ENCODE measurements at places on chromosomes 13 and 19.

DNA sequence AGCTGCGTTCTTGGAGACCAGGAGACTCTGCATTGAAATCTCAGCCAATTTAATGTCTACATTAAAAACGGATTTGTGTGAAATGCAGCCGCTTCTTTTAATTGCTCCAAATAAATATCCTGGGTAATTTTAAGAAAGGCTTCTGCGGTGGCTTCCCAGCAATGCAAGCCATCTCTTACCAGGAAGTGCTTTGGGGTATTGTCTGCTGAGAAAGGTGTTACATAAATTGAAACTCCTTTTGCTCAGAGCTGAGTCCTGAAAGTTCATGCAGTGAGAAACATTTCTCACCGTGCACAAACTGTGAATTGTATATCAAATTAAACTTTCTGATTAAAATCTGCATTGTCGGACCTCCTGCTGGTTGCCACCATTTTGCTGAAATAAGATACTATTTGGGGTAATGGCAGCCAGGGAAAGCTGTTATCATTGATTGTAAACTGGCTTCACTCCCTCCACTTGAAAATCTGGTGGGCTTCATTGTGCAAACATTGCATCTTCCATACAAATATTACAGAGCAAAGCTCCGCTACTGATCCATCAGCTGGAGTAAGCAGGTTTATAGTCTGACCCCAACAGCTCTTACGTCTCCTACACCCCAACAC is 59.5 kb downstream of the ZIC5 start:
- DNase-seq: no peak

- peak; percentile 53 for DNase-seq
Measured at GRCh38 chr19:13162724-13163608, 12.8 kb downstream of the IER2 start.

DNA sequence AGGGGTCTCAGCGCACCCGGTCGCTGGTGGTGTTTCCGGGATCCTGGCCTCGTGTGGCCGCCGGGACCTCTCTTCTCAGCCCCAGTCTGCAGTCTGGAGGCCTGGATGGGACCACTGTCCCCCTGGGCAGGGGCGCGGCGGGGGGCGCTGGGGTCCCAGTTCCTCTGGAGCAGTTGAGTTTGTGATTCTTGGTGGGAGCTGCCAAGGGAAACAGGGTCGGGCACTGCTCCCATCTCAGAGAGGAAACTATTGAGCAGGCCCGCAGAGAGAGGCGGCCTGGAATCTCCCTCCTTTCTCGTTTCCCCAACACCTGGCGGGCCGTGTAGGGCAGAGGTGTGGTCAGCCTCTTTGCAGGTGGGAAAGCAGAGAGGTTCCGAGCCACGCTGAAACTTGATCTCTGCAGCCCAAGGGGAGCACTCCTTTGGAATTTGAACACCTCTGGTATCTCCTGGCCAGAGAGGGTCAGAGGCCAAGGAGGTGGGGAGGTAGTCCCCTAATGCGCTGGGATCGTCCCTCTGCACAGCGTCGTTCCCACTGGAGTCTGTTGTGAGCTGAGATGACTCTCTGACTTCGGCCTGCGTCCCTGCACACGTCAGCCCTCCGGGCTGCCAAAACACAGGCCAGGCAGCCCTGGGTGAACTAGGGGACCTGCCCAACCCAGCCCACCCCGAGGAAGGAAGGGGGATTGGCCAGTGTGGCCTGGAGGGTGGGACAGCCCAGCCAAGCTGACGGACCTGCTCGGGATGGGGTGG is 741 bp downstream of the PLEKHF1 start:
- DNase-seq: no peak

DNA sequence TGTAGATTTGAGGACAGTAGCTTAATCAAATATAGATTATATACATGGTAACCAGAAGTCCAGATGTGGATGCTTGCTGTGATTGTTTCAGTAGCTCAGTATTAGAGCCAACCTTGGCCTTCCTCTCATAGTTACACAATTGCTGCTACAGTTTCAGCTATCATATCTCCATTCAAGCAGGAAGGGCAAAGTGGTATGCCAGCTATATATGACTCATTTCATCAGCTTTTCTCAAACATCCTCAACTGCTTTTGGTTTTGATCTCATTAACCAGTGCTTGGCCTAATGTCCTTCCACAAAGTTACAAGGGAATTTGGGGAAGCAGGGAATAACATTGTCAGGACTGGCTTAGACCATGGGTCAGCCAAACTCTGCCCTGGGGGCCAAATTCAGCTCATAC is 73.0 kb upstream of the MAB21L1 start:
- no peak for DNase-seq

GRCh38 chr19:55133639-55134444 is 15.2 kb downstream of the TNNT1 start:
- no peak for DNase-seq

DNA sequence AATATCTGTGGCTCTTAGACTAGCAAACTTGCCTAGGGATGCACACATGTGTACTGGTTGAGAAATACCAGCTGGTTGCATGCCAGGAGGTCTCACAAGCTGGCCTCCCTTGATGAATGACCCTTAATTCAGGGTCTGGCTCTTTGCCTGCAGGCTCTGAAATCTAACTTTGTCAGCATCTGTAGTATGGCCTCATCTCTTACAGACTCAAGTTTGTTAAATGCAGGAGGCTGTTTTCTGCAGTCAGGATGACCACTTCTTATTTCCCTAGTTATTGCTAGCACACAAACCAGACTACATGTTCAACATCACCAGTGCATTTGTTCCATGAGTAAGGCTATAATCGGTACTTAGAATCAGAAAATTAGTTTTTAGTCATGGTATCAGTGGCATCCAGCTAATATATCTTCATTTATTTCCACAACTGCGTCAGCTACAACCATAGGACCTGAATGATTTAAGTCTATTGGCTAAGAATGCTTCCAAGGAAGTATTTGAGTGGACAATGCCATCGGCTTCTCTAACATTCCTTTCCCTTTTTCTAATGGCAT is 23.3 kb upstream of the POSTN start:
- no peak for DNase-seq

DNA sequence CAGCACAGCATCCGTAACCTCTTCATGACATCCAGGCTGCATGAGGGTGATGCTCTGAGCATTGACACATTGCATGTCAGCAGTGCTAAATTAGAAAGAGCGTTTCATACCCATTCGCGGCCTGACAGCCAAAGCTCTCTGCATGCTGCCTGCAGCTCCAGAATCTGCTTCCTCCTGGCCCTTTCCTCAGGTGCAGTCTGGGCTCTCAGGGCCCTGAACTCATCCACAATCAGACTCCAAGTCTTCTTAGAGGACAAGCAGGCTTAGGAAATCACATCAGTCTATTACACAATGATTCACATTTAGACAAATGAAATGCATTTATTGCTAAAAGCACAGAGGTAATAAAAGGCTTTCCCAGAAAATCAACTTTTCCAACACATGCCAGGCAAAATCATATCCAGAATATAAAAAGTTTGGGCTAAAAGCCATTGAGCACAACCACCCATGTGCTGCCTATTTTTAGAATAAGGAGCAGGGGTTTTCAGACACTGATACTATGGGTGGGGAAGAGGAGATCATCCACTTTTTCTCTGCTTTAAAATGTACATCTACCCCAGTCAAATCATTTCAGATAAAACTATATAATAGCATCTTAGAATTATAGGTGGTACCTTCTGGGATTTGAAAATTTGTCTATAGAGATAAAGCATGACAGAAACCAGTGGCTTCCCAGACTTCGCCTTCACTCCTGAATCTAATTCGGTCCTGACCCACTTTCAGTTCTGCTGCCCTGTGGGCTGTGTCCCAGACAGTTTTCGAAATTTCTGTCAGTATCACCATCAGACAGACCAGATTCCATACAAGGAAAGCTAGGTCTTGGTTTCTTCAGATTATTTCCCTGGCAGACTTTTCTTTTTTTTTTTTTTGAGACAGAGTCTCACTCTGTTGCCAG is 109.3 kb downstream of the COL4A2 start:
- no peak for DNase-seq

- DNase-seq: no peak
Measured at GRCh38 chr13:97548138-97548537, 114.2 kb downstream of the RAP2A start.

GRCh38 chr19:51093510-51094345 is 11.0 kb upstream of the KLK14 start:
- no peak for DNase-seq

GRCh38 chr19:40620161-40620485 is 19.0 kb downstream of the LTBP4 start:
- no peak for DNase-seq

DNA sequence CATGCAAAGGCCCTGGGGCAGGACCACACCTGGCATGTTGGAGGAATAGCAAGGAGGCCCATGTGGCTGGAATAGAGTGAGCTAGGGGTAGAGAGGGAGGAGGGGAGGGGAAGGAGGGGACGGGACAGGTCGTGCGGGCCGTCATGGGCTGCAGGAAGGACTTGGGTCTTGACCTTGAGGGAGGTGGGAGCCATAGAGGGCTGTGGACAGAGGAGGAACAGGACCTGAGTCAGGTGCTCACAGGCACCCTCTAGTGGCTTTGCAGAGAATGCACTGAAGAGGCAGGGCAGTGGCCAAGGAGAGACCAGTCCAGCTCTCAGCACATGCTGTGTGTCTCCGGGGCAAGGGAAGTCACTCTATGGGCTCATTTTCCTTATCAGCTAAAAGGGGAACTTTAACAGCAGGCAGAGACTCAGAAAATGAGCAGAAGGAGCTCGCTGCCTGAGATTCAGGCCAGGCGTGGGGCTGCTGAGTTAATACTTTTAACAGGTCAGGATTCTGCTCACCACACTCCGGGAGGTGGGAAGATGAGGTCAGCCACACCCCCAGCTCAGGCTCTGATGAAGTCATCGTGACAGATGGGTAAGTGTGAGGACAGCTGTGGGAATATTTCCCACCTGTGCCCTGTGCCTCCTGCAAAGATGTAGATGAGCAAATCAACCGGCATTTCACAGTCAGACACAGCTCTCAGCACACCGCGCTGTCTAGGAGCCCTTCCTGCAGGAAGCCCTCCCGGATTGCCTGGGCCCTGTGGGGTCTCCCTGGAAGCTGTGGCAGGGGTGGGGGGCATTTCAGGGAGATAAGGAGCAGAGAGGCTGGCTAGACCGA is 6.0 kb upstream of the TNFAIP8L1 start:
- DNase-seq: no peak

- no peak for DNase-seq
Measured at GRCh38 chr13:89845874-89846273, 1501.6 kb upstream of the MIR17HG start.

- peak; percentile 17 for DNase-seq
Measured at GRCh38 chr13:27130979-27131623, 40.5 kb downstream of the USP12 start.

All from activated T-helper 1 cell treated with anti-CD3 and anti-CD28 coated beads, Interleukin-2, amount 50 U/mL, for 16 hours (primary cell).